ENCODE measurements at places on chromosomes 5 and 9. TPM values are rescaled to one million over a fixed set of nuclear protein-coding genes. Genes with fewer than 3 reads are reported as not detected.

Gene PDCD1LG2
- polyA plus RNA-seq, result 0.06 TPM

Gene ABCA2
- polyA plus RNA-seq, result 56.6 TPM

Gene LPAR1
- 25.5 TPM for polyA plus RNA-seq

Gene TNFSF8
- polyA plus RNA-seq, result 0.59 TPM

Gene IL3
- polyA plus RNA-seq, result not detected

Gene COL5A1
- polyA plus RNA-seq, result 140 TPM

Gene TLX3
- not detected for polyA plus RNA-seq

Gene IL13
- polyA plus RNA-seq, result not detected

Gene CNTNAP3B
- 10.8 TPM for polyA plus RNA-seq

Gene RAD23B
- 135 TPM for polyA plus RNA-seq

Gene KIF4B
- 0.18 TPM for polyA plus RNA-seq

Gene SPRY4
- 26.9 TPM for polyA plus RNA-seq

Gene SPATA9
- polyA plus RNA-seq, result 2.3 TPM

Data from left renal cortex interstitium (tissue), 4 donors.